Hindlimb muscle (tissue), 1 donor: ENCODE measurements at places on chromosomes 4 and X. TPM values are rescaled to one million over a fixed set of nuclear protein-coding genes. Genes with fewer than 3 reads are reported as not detected.

DNA sequence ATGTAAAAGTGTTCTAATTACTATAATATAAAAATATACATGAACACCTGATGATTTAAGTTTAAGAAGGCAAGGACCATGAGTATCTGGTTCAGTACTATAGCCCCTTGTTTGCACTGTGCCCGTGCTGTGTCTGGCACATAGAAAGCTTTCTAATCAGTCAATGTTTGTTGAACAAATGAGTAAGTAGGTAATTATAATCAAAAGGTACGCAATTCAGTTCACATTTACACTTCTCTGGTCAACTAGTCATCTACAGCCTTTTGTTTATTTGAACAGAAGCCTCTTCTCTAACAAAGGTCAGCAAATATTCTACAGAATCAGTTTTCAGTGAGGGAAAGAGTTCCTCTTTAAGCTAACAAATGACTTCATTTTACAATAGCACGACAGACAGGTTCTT lies 523.3 kb downstream of the SMARCA1 start:
- no peak for DNase-seq

- no peak for DNase-seq
These were observed 261.8 kb downstream of the DHX15 start for GRCh38 chr4:24322511-24322910.

- no peak for DNase-seq
These were observed 19.3 kb downstream of the LRCH2 start for GRCh38 chrX:115214605-115215004.

GRCh38 chrX:130770615-130771014 lies 132.4 kb downstream of the ENOX2 start:
- no peak for DNase-seq

- no peak for DNase-seq
These were observed 63.2 kb downstream of the CPEB2 start for GRCh38 chr4:15065516-15065915.

DNA sequence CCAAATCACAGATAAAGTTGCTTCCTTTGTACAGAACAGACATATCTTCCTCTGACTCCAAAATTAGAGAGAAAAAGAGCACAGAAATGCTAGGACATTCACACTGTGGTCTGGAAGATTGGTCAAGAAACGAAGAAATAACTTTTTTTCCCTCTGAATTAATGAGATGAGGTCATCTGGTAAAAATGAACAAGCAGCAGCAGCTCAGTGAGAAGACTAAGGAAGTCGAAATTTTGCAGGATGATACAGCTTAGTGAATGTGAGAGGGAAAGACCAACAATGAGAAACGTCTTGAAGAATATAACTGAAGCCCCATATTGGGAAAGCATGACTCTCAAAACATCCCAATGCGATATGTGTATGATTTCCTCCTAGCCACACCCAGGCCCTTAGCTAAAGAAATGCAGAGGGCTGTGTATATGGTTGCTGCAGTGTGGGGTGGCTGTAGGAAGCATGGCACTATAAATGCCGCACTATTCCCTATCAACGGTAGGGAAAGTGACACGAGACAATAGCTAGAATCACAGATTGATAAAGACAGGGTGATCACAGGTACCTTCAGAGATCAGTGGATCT lies 208.6 kb downstream of the VEGFC start:
- no peak for DNase-seq

DNA sequence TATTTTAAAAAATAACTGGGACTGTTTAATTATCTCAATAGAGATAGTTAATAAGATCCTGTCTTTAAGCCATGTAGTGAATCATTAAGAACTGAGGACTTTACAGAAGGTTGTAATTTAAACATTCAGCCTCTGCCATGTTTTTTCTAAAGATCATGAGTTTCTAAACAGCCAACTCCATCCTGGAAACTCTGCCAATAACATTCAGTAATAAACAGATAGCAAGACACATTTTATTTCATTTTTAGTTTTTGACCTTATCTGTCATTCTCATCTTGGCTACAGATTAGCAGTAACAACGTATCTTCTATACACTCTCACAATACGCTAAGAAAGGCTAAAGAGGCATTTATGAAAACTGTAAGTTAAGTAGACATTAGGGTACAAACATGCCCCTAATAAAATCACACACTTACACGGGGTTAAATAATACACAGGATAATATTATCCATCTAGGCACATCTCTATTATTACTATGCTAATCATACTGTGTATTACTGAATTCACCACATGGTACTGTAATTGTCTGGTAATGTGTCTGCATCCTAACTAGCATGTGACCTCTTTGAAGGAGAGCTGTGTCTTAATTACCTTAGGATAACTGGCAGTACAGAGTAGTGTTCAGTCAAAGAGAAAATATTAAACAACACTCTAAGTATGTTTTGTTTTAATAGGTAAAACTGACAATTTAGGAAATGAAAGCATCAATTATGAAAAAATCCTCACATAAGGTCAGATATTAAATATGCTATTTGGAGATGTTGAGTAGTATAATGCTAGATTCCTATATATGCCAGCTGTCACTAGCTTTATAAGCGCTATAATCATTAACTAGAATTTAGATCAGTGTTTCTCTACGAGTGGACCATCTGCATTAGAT lies 122.4 kb upstream of the NAP1L5 start:
- no peak for DNase-seq

Gene LAS1L
- 24.5 TPM for polyA plus RNA-seq

Gene RNF212
- 3.6 TPM for polyA plus RNA-seq
